ENCODE measurements at places on chromosomes 16 and 17.
A peak's percentile ranks its signal among the peaks of the same experiment; 100 is the strongest.

- DNase-seq, result no peak
These were observed 18.2 kb upstream of the FASN start for GRCh38 chr17:82116246-82116645.

GRCh38 chr16:87764600-87765472 is 950 bp downstream of the KLHDC4 start:
- peak; percentile 27 for DNase-seq

DNA sequence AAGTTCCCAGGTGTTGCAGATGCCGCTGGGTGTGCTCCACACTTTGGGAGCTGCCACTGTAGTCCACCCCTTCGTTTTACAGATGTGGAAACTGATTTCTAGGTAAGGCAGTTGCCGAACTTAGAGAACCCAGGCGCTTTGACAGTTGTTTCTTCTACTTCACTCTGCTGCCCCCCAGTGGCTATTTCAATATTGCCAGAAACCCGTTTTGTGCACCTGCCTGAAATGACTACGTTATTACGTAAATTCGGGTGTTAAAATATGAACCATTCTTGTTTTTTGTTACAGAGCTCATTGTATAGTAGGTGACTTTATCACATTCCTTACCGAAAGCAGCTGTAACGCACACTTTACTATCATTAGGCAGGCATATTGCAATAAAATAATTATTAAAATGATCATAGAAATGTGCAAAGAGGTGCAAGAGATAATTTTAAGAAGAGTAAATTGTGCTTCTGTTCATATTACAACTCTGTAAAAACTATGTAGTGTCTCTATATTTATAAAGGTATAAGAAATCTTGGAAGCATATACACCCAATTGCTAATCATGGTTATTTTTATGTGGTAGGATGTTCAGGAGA is 44.9 kb downstream of the OTOA start:
- DNase-seq, result peak; percentile 78

DNA sequence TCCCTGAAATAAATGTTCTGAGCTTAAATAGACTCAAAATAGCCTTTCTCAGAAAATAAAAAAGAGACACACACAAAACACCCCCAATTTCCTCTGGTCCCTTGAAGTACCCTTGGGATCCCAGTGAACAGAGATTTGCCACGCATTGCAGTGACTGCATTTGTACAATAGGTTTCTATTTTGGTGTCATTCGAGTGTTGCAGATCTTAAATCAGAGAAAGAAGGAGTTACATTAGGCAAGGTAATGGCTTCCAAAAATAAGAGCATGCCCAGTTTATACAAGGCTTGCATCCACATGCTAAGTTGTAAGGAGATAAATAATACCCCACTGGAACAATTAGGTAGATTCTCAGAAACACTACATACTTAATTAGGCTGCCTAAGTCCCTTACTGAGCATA is 2.2 kb downstream of the TOX3 start:
- no peak for DNase-seq

DNA sequence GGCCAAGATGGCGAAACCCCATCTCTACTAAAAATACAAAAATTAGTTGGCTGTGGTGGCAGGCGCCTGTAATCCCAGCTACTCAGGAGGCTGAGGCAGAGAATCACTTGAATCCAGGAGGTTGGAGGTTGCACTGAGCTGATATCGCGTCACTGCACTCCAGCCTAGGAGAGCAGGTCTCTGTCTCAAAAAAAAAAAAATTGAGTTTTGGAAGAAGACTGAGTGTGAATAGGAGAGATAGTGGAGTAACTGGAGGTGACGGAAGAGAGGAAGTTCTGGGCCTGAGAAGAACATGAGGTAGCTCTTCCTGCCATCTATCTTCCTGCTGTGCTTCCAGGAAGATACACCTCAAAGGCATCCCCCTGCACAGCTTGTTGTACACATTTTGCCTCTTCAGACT is 11.4 kb downstream of the HOXB1 start:
- DNase-seq, result no peak

GRCh38 chr17:17837380-17837821 is 615 bp upstream of the SREBF1 start:
- no peak for DNase-seq

- no peak for DNase-seq
These were observed 62.3 kb downstream of the NFATC3 start for GRCh38 chr16:68147444-68147843.

GRCh38 chr16:20243731-20244281 is 83.5 kb downstream of the GP2 start:
- DNase-seq, result no peak

DNA sequence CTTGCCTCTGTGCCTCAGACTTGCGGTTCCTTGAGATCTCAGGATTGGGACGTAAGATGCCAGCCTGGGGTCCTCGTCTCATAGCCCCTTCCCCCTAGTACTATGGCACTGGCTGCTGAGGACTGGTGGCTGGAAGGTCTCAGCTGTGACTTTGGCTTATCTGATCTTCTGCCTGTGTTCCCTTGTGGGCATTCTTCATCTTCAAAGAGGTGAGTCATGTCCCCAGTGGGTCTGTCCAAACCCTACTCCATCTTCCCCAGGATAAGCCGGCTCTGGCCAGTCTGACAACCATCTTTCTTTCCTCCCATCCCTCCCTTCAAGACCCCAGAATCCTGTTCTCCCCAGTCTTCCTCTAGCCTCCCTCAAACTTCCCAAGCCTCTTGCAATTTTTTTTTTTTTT is 3.6 kb downstream of the CD19 start:
- no peak for DNase-seq

DNA sequence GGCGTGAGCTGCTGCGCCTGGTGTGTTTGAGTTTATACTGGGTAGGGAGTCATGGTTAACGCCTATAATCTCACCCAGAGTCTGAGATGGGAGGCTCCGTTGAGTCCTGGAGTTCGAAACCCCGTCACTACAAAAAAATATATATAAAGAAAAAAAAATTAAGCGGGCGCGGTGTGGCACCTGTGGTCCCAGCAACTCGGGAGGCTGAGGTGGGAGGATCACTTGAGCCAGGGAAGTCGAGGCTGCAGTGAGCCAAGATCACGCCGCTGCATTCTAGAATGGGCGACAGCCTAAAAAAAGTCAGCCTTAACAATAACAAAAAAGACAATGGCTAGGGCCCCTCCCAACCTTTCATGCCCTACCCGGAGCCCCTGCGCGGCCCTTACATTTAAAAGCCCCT is 17.2 kb upstream of the PRR14 start:
- DNase-seq, result no peak

- no peak for DNase-seq
These were observed 28.7 kb downstream of the ARHGAP27 start for GRCh38 chr17:45403906-45404490.

DNA sequence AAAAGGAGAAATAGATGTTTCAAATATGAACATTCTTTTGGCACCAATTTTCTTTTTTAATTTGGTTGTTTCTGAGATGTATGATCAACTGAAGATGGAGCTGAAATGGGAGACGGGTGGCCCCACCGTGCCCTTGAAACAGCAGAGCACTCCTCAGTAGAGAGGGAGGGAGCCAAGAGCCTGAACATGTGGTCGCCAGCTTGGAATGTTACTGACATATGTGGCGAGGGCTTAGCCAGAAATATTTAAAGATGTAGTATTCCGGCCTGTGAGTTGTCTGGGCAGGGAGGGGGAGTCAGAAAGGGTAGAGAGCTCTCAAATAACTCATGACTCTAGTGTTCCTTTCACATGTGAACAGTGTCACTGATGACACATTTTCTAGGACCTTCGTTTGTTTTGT is 13.3 kb upstream of the MRC2 start:
- DNase-seq, result no peak

- DNase-seq, result no peak
These were observed 133.3 kb downstream of the CA10 start for GRCh38 chr17:52025236-52025635.

- no peak for DNase-seq
These were observed 181.8 kb downstream of the C16orf95 start for GRCh38 chr16:87135246-87136030.

DNA sequence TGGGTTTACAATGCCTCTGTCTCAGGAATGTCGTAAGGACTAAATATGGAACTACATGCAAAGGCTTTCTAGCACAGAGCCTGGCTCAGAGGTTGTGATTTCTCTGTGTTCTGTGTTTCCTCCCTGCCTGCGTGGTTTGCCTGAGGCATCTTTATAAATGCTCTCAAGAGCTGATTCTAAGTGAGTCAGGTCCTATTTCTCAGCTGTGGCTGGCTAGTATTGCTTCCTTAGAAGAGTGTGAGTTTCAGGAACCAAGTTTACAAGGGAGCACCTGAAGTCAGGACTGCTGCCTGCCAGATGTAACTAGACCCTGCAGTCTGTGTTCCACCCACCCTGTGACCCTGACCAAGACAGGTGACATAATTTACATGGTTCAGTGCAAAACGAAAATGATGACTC is 8.0 kb upstream of the CCL1 start:
- no peak for DNase-seq

- DNase-seq, result no peak
These were observed 712 bp upstream of the SPECC1 start for GRCh38 chr17:20008242-20009051.

All from activated T-cell treated with anti-CD3 and anti-CD28 coated beads, Interleukin-2, amount 50 U/mL, for 1 hour (primary cell).